ENCODE measurements at places on chromosomes 13 and 19. TPM values are rescaled to one million over a fixed set of nuclear protein-coding genes. Genes with fewer than 3 reads are reported as not detected.

- no peak for DNase-seq
Measured at GRCh38 chr19:49282184-49282583, 42.8 kb downstream of the SLC6A16 start.

DNA sequence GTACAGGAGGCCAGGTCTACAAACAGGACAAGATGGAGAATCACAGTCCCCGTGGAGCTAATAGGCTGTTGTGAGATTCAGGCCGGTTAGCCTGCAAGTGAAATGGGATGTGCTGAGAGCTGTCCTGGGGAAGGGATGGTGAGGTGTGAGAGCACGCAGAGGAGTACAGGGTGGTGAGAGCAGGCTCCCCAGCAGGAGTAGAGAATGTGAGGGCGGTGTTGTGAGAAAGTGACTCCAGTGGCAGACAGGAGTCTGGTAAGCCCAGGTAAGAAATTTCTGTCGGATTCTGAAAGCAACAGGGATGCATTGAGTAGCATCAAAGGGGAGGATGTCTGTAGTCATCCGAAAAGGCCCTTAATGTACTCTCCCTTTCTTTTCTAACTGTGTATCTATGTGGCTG, 50.7 kb upstream of the GPR183 start:
- DNase-seq, result no peak

DNA sequence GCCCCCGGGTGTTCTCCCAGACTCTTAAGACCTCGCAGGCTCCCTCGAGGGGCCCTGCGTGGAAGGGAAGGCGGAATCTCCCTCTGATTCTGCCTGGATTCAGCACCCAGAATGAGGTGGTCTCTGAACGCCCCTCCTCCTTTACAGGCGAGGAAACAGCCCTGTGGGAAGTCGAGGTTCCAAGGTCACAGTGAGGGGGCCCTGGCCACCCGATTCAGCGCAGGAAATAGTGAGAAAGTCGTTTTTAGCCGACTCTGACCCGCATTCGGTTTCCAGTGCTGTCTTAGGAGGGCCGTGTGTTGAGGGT, 1.1 kb downstream of the BSG start:
- DNase-seq, result no peak

- no peak for DNase-seq
Measured at GRCh38 chr13:63381078-63381859, 1965.6 kb upstream of the PCDH20 start.

- DNase-seq, result no peak
Measured at GRCh38 chr13:87080100-87080779, 590.9 kb upstream of the SLITRK5 start.

GRCh38 chr19:29277102-29277501, 64.2 kb upstream of the UQCRFS1 start:
- no peak for DNase-seq

DNA sequence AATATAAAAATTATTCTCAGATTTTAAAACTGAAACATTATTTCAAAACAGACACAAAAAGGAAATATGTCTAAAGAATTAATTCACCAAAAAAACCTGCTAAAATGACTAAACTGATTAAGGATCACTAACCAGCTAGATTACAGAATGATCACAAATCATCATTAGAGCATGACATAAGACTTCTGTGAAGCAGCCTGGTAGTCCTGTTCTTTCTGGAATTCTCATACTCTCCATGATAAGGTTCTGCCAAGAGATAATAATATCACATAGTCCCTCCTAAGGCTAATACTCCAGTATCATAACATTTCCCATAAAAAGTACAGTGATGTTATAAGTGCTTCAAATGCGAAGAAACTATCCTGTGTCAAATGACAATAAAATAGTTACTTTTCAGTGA, 1814.9 kb downstream of the SLITRK5 start:
- DNase-seq, result no peak

- no peak for DNase-seq
Measured at GRCh38 chr13:94162289-94162688, 317.2 kb downstream of the DCT start.

DNA sequence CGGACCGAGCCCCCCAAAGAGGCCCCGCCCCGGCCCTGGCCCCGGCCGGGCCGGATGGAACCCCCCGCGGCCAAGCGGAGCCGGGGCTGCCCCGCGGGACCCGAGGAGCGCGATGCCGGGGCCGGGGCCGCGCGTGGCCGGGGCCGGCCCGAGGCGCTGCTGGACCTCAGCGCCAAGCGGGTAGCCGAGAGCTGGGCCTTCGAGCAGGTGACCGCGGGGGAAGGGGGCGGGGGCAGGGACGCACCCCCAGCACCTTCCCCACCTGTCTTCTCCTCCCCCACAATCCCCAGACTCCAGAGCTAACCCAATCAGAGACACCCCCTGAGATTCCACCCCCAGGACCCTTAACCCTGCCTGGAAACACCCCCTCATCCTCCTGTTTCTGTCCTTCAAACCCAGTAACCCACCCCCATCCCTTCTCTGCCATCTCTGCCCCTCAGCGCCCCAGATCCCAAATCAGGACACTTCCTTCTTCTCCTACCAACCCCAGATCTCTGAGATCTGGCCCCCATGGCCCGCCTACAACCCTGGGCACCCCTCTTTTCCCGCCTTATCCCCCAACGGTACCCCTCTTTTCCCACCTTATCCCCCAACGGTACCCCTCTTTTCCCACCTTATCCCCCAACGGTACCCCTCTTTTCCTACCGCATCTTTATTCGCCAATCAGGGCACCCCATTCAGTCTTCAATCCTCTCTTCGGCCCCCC, 505 bp downstream of the ZSWIM4 start:
- DNase-seq, result peak; percentile 50

DNA sequence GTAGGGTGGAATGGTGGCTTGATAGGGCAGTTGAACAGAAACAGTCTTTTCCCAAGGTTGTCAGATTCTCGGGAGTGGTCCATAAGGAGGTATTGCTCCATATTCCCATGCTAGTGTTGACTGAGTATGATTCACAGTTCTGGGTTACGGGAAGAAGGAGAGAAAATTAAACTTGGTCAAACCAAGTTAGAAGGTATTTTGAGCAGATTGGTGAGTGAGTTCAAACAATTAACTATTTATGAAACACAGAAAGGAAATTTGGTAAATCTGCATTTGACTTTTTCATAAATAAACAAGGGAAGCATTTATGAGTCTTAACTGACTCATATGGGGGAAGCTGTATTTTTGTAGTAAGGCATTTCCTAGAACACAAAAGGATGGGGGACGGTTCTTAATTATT, 2419.4 kb downstream of the PCDH9 start:
- DNase-seq, result no peak

DNA sequence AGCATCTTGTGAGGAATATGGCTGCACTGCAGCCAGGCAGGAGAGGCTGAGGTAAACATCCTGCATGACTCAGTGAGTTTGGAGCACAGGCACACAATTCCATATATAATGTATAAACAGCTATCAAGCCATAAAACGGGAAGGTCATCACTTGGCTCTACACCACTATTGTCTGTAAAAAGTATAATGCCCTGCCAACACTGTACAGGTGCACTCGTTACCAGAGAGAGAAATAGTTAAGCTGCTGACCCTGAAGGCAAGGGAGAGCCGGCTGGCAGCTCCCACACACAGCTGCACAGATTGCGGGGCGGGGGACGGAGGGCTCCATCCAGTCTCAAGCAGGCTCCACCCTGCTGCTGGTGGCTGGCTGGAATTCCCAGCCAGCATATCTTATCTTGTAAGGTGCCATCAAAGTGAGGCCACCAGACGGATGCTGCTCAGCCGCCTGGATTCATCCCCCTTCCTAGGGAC, 668.1 kb downstream of the SLITRK5 start:
- no peak for DNase-seq

- DNase-seq, result peak; percentile 99
Measured at GRCh38 chr19:45485305-45486077, 11.4 kb downstream of the RTN2 start.

DNA sequence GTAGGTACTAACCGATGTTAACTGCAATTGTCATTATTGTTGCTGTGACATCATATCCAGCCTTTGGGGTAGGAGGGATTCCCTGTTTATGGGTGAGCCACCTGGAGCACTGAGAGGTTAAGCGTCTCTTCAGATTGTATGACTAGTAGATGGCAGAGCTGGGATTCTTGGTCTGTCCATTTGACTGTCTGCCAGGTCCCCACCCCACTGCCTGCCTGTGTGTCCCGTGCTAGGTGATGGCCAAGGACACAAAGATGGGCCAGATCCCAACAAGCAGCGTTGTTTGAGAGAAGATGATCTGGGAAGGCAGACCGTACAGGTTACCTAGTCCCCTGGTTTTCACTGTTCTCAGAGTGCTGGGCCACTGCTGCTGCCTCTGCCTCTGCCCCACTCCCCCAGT, 16.6 kb downstream of the PPP2R1A start:
- no peak for DNase-seq

DNA sequence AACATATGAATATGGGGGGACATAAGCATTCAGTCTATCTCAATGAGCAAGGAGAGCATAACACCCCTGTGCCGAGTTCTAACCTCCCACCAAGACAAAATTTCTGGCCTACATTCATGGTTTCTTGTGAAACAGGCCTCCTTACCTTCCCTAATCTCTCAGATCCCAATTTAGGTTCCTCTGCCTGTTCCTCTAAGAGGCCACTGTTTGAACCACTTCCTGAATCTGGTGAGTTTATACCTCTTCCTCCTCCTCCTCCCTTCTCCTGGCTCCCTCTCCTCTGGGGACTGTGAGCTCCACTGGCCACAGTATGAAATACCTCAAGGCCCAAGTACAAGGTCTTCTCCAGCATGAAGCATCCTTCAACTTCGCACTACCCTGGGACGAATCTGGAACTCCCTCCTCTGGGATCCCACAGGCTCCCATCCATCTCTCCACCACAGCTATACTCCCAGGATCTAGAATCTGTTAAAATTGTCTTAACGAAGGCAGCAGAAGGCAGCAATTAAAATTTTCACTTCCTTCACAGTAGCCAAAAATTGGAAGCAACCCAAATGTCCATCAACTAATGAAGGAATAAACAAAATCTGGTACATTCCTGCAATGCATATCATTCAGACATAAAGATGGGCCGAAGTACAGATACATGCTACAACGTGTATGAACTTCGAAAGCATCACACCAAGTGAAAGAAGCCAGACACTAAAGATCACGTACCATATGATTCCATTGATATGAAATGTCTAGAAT, 7.8 kb upstream of the SIGLECL1 start:
- no peak for DNase-seq

GRCh38 chr13:29101409-29101808, 281.3 kb downstream of the MTUS2 start:
- DNase-seq, result no peak

GRCh38 chr19:29372921-29373797, 152.6 kb upstream of the VSTM2B start:
- DNase-seq, result no peak

GRCh38 chr19:4103080-4103433, 20.9 kb downstream of the MAP2K2 start:
- no peak for DNase-seq

DNA sequence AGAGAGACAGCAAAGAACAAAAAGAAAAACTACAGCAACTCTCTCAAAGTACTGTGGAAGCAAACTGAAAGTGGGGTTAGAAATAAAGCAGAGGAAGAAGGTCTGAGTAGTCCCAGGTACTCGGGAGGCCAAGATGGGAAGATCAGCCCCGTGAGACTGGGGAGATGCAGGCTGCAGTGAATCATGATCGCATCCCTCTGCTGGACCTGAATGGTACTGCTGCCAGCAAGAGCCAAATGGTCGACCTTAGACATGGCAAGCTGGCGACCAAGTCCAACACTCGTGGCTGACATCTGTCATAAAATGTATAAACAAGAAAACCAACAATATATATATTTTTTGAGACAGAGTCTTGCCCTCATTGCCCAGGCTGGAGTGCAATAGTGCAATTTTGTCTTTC, 33.7 kb upstream of the ZNF724 start:
- DNase-seq, result peak; percentile 71

- peak; percentile 82 for DNase-seq
Measured at GRCh38 chr13:23159205-23159759, 21.5 kb upstream of the SGCG start.

GRCh38 chr13:107466326-107467099, 748.8 kb downstream of the LIG4 start:
- no peak for DNase-seq

DNA sequence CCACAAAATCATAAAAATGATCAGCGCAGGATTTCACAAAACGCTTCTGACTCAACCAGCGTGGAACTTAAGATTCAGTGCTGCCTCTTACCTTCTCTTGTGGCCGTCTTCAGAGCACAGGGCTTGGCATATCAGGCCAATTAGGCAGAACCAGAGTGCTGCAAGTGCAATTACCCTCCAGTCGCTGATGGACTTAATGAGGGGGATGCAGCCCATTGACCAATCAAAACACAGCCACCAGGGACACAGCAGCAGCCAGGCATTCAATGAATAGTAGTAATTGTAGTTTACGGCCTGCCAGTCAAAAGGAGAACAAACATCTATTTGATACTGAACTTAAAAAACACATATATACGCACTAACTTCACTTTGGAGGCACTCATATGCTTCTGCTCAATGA, 38.2 kb downstream of the TMTC4 start:
- no peak for DNase-seq

DNA sequence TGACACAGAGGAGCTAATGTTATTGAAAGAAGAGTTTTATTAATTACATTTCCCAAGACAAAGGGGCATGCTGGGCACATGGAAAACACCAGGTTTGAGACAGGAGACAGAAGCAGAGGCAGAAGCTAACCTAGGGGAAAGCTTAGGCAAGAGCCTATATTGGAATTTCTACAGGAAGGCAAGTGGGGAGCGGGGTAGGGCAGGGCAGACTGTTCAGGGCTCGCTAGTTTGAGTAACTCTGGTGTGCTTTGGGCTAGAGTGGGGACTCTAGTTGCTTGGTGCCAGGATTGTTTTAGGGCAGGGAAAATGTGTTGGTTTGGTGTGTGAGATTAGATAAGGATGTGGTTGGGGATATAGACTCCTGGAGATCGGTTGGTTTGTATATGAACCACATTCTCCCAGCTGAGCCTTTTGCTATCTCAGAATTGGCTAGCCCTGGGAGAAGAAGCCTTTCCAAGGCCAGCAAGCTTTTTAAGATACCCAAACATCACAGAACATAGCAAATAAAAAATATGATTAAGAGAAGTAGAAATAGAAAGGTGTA, 8.4 kb upstream of the UFM1 start:
- DNase-seq, result no peak

GRCh38 chr19:11267316-11268085, 5.2 kb upstream of the DOCK6 start:
- no peak for DNase-seq

ZAR1L gene
- total RNA-seq, result not detected

TTC9B gene
- total RNA-seq, result 19.5 TPM

CCDC70 gene
- total RNA-seq, result not detected

UBE2L5 gene
- not detected for total RNA-seq

C19orf18 gene
- 1.6 TPM for total RNA-seq

CEACAM4 gene
- total RNA-seq, result not detected

FSD1 gene
- total RNA-seq, result 156 TPM

ZNF470 gene
- total RNA-seq, result 10.1 TPM

ERFL gene
- total RNA-seq, result 1.6 TPM

All from glutamatergic neuron (in vitro differentiated cells).